NAMALWA (cell line): ENCODE measurements at places on chromosomes 1 and 21.

- DNase-seq: no peak
These were observed 24.3 kb upstream of the APP start for GRCh38 chr21:26194811-26195251.

- DNase-seq: no peak
These were observed 50.9 kb upstream of the NR5A2 start for GRCh38 chr1:199976496-199977144.

- peak; percentile 6 for DNase-seq
These were observed 32.9 kb downstream of the TENT5C start for GRCh38 chr1:117638759-117639158.

DNA sequence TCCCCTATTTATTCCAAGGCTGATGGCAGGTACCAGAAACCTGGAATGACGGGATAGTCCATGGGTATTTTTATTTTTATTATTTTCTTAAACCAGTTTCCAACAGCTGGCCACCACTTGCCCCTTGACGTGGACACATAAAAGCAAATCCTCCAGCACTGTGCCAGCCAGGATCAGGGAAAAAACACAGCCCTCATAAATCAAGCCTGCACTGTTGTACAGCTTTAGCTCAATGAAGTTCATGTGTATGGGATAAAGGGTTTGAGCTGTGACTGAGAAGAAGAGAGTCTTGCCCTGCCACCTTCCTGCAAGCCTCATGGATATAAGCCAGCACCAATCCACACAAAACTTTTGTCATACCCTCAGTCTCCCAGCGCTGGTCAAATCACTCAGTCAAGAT, 303.8 kb upstream of the SPAG17 start:
- no peak for DNase-seq

DNA sequence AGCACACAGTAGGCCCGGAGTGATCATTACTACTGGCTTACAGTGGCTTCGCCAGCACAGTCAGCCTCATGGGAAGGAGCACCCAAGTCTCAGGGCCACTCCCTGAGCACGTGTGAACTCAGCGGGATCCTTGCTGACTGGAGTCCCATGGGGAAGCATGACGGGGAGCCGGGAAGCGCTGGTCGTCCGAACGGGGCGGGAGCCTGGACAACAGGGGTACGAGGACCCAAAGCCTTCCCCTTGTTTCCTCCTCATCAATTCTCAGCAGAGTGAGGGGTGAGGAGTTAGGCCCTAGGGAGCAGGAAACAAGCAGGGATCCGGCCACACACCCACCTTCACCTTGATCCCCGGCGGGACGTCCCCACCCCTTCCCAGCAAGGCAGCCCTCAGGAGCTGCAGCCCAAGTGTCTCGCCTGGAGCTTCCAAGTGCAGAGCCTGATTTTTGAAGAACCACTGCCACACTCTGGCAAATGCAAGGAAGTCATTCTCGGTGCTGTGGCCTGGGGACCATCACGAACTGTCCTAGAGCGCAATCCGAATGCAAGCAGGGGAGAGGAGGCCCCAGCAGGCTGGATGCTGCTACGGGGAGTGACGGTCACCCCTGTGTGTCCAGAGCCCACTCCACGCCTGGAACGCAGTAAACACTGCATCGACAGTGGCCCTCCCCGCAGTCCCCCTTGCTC, 35.5 kb downstream of the TOMM20 start:
- DNase-seq: no peak

DNA sequence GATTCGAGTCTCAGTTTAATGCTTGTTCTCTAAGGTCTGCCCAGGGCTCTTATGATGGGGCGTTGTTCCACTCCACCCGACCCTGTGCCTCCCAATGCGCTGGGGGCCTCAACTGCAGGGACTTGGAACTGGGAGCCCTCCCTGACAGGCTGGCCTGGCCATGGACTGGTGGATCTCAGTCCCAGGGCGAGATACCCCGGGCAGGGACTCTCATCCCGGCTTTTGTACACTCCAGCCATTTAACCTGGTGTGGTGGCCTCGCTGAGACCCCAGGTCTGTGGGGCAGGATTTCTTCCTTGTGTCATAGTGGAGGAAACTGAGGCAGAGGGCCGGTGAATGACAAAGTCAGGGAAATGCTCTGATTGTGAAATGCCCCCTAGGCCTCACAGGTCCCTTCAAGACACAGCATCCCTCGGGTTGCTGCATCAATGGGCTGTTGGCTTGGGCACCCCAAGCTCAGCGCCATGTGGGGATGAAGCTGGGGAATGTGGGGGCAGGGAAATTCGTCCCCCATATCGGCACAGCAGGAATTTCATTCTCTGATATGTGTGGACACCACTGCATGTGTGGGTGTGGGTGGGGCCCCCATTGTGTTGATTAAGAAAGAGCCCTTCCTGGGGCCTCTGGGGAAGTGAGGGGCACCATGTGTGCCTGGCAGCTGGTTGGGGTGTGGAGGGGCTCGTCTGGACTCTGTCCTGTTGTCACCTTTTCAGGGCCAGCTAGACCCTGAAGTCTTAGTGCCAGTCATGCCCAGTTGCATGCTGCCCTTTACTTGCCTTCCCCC, 19.9 kb upstream of the ZNF678 start:
- DNase-seq: no peak
